ENCODE measurements at places on chromosomes 7 and 10.

DNA sequence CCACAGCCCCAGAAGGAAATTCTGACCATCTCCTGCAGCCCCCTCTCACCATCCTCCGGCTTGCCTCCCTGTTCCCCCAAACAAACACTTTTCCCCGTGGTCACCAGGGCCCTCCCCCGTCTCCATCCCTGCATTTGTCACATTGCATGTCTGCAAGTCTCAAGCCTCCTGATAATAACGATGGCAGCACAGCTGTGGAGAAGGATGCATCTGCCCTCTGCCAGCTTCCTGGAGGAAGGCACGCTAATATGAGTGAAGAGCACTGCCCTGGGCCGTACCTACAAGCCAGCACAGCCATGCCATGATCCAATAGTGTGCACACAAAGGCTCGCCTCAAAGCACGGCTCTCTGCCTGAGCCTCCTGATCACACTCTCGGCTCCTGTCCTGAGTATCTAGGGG, 98.5 kb downstream of the SLIT1 start:
- DNase-seq, result no peak

GRCh38 chr10:102870221-102870620, 951 bp downstream of the AS3MT start:
- no peak for DNase-seq

DNA sequence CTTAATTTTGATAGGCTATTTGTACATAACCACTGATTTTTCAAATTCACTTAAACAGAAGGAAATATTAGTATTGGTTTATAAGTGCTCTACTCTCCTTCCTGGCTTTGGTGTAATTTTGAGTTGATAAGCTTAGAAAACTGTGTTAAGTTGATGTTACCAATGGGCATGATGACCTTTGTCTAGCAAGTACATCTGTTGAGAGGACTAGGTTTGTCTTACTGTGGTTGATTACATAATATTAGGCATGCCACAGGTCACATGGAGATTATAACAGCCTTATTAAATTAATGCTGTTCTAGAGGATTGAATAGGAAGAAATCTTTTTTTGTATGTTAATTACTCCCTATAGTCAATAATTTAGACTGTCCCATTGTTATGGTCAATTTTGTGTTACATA, 27.0 kb downstream of the CYP2C18 start:
- no peak for DNase-seq

DNA sequence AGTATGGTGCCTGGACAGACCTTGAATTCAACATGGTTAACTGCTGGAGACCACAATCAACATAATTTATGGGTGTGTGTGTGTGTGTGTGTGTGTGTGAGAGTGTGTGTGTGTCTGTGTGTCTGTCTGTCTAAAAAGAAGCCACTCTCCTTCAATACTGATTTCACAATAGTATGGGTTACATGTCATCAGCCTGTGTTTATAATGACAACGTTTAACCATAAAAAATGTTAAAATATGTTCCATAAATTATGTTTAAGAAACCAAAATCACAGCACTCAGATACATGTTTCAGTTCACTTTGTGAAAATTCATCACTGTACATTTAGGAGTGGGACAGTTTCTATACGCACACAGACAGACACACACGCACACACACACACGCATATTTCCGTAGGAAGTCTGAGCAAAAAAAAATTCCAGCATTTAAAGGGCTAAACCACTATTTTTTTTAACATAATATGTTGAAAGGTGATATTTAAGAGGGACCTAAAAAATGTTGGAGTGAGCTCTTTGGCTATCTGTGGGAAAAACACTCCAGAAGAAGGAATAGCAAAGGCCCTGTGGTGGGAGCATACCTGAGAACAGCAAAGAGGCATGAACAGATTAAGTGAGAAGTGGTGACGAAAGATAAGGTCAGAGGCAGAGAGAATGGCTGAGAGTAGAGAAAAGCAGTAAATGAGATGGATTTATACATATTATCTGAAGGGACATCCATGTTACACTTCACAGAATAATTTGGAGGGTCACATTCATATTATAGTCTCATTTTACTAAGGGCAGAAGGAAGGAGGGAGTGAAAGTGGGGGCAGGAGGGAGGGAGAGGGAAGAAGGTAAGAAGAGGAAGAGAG, 10.9 kb downstream of the PDZD8 start:
- DNase-seq, result no peak

GRCh38 chr7:43856996-43857395, 12.3 kb downstream of the MRPS24 start:
- no peak for DNase-seq

GRCh38 chr7:13057462-13058200, 370.2 kb downstream of the ARL4A start:
- DNase-seq, result no peak

DNA sequence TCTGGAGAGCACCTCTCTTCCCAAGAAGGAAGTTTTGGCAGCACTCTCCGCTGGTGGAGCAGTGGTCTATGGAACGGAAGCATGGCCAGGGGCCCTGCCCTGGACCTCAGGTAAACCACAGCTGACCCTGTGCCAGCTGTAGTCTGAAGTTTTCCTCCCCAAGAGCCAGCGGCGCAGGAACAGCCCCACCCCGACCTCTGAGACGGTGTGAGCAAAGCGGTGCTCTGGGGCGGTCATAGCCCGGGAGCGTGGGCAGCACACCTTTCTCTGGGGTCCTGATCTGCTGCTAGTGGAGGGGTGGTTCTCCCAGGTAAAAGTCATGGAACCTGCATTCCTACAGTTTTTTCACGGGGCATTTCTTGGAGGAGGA, 52.6 kb downstream of the TSPAN15 start:
- no peak for DNase-seq

Data from stimulated activated CD8-positive, alpha-beta memory T cell treated with anti-CD3 and anti-CD28 coated beads, Interleukin-4, amount 100 ng/mL, for 4 hours (primary cell).